ENCODE measurements at places on chromosomes 12 and 14.

- no peak for DNase-seq
These were observed 1.7 kb upstream of the JPH4 start for GRCh38 chr14:23580152-23580926.

DNA sequence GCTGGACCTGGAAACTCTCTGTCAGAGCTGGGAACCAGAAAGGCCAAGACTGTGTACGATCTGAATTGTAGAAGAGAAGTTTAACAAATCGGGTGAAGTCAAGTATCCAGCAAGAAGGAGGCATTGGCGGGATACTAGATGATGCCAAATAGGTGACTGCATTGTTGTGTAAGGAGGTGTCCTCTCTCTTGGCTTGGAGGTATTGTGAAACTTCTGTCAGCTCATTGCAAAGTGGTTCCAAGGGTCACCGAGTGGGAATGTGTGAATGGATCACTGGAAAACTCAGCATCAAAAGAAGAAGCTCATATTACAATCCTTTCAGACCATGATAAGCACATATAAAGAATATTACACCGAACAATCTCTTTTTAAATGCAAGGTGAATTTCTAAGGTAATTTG, 11.7 kb downstream of the NAV3 start:
- no peak for DNase-seq

GRCh38 chr12:55637467-55637866, 775 bp downstream of the OR10P1 start:
- DNase-seq: no peak

DNA sequence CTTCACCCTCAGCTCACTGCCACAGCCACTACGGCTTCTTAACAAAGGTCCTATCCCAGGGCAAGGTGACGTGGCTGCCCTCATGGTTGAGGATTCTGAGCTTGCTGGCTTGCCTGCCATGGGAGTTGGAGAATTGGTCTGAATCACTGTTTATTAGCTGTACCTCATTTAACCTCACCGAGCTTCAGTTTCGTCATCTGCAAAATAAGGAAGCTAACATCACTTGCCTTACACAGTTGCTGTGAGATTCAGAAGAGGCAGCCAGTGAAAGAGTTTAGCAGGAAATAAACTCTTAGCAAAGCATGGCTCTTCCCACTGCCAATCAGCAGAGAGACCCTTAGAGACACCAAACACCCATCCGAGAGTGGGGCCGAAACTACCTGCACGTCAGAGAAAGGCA, 90.1 kb upstream of the KCNA1 start:
- peak; percentile 73 for DNase-seq

DNA sequence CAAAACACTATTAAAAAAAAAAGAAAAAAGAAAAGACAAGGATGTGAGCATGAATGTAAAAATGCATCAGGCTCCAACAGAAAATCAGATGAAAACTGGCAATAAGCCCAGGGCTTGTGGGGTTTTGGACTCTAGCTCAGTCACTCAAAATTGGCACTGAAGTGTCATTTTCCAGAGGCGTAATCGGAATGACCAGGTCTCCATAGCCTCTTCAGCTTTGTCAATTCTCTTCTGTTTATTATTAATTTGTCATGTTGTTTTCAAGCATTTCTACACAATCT, 137.2 kb upstream of the TRHDE start:
- DNase-seq: no peak

DNA sequence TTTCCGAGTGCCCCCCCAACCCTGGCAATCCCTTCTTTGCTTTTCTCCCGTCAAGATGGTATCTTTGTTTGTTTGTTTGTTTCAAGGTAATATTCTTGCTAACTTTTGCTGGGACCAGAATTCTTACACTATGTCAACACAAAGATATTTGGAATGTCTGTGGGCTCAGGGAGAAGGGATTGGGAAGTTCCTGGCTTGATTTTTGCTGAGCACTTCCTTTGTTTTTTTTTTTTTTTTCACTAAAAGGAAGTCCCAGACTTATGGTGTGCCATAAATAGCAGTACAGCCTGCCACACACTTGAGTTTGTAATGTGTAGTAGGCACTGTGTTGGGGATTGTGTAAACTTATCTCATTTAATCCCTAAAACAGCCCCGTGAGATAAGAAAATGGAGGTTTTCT, 11.2 kb upstream of the RNU6-7 start:
- DNase-seq: no peak

GRCh38 chr12:113469224-113469948, 2.3 kb downstream of the LHX5 start:
- no peak for DNase-seq

DNA sequence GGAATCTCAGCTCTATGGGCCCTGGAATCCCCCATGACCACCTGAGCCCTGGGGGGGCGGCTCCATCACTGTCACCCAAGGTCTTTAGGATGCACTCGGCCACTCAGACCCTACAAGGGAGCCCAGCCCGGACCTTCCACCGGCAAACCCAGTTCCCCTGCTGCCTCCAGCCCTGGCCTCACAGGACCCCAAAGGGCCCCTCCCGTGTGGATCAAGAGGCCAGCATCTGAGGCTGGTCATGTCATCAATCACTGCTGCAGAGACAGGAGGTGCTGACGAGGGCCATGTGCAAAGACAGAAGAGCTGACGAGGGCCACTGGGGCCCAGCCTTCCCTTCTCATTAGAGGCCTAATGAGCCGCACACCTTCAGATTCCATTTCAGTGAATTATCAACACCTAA, 39.0 kb upstream of the SFSWAP start:
- DNase-seq: no peak

- no peak for DNase-seq
These were observed 4.7 kb upstream of the CDH24 start for GRCh38 chr14:23062002-23062401.

DNA sequence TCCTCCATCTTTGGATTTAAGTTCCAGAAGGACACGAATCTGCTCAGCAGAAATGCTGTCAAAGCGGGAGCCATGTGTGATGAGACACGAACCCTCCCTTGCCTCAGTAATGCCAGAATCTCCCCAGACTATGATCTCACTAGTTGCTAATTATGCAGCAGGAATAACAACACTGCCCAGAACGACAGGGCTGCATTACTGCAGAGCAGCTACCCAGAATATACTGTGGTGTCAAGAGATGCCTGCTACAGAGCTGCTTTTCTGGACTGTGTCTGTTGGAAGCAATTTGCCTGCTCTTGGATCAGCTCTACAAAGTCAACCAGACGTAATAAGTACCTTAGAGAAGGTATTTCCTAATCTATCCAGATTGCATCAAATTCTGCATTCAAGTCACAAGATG, 5.5 kb downstream of the CSRNP2 start:
- no peak for DNase-seq

DNA sequence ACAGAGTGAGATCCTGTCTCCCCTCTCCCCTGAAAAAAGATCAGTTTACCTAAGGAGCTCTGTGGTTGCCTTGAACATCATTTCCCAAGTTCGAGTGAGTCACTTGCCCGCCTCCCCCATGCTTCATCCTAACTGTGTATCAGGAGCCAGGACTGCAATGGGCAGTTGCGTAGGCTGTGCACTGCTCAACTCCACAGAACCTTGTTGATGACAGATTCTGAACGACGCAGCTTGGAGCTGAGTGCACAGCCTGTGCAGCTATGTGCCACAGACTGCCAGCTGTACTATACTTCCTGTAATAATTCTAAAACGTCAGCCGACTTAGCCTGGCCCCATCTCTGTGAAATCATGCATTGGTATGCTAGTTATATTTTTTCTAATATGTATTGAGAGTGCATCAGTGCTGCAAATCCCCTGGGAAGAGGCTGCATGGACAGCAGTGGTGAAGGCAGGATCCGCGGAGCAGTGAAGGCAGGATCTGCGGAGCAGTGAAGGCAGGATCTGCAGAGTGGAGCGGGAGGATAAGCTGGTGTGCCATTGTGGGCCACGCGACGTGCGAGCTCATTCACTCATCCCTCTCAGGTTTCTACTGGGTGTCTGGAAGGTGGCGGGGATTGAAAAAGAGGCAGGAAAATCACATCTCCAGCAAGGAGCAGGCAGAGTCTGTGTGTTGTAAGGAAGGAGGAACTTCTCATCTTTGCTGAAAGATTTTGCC, 80.8 kb downstream of the GALNT9 start:
- DNase-seq: peak; percentile 35

DNA sequence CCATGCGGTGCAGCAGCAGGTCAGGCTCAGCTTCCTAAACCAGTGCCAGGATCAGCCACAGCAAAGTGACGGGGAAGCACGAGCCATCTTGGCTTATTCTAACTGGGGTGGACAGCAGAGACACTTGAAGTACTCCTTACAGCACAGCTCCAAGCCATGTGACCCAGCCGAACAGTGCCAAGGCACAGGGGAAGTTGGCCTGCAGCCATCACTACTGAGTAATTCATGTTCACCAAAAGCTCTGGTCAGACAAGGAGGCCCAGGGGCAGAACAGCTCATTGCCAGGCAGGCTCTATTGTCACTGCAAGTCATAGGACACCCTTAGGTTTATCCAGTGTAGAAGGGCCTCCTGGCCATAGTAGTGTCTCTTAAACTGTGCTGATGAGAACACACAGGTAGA, 23.4 kb upstream of the SLC35F4 start:
- DNase-seq: no peak

DNA sequence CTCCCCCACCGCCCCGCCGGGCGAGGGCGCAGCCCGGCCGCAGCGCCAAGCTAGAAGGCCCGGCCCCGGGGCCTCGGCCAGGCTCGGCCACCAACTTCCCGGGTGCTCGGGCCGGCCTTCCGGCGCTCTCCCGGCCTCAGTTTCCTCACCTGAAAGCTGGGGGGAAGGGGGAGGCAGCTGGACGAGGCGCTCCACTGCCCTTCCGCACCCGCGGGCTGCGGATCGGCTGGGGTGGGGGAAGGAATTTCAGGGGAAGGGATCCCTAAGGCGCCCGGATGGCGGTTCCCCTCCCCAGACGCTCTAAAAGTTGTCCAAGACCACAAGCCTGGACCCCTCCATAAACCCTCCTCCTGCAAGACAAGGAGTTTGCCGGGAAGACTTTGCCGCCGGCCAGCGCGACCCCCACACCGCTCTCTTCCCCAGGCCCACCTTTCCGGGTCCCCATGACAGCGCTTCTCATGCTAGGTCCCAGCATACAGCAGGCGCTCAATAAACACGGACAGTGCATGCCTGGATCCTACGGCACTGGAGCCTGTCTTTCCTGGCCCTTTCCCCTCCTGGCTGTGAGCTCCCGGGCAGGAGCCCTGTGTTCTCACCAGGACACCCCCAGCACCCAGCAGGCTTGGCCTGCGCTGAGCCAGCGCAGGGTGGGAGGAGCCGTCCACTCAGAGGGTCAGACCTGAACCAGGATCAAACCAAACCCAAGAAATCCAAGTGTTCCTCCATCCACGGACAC, 18.1 kb downstream of the BEGAIN start:
- DNase-seq: no peak

- DNase-seq: no peak
These were observed 223.3 kb downstream of the CCDC91 start for GRCh38 chr12:28413460-28414109.

- no peak for DNase-seq
These were observed 18.9 kb downstream of the PPP1R13B start for GRCh38 chr14:103828315-103828967.

GRCh38 chr12:70876952-70877351, 43.6 kb downstream of the PTPRR start:
- no peak for DNase-seq

- DNase-seq: no peak
These were observed 17.2 kb upstream of the KIF26A start for GRCh38 chr14:104121142-104121541.

DNA sequence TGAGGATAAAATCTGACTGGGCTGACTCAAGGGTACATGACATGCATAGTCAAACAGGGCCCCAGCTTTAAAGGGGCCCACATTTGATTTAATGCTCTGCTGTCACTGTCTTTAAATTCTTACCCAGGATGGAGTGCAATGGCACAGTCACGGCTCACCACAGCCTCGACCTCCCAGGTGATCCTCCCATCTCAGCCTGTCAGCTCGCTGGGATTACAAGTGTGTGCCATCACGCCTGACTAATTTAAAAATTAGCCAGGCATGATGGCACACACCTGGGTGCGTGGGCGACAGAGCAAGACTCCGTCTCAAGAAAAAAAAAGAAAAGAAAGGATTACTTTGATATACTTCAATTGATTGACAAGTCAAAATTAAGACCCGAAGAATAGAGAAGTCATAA, 9.2 kb upstream of the PLBD1 start:
- DNase-seq: no peak

DNA sequence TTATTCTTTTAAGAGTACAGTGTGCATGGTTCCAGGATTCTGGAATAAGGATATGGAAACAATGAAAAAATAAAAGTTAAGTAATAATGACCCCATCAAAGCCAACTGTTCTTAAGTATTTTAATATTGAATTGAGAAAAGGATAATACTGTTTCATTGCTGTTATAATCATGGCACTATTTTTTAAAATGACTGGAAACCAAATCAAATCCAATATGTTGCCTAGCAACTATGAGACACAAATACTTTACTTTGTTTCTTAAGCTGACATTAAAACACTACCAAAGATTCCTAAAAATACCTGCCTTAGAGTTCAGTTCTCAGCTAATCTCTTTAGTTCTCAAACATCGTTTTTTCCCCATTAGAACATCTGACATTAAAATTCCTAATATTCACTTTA, 66.4 kb upstream of the OTOGL start:
- DNase-seq: no peak

GRCh38 chr12:72098622-72099021, 160.0 kb downstream of the TPH2 start:
- DNase-seq: no peak

DNA sequence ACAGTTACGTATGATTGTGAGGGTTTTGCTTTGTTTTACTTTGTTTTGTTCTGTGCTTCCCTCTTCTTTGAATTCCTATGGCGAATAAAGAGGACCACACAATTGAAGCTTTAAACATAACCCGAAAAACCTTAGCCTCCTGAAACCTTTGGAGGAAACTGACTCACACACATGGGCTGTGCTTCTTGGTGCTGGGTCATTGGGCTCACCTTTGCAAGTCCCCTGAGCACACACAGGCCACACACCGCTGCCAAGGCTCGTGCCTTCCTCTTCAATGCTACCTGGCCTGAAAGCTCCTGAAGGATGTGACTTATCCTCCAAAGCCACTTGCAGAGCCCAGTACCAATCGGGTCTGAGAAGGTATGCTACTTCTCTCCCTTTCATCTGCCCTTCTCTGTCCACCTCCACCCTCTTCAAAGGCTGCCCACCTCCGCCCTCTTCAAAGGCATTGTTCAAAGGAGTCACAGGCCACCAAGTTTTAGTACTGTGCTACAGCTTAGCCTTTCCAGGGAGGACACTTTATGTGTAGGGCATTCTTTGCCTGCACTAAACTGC, 114.6 kb downstream of the FOXN3 start:
- no peak for DNase-seq

DNA sequence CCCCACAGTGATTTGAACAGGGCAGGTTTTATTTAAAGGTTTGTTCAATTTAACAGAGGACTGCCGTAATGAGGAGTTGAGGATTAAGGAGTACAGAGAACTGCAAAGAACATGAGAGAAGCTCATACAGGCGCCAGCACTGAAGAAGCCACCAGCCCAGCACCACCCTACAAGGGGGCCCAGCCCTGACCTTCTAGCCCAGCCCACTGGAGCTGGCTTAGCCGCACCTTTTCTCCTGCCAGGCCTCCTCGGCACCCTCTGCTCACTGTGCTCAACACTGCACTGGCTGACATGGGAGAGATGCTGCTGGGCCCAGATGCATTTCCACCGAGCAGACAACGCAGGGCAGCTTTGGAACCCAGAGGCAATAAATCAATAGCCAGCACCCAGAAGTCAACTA, 36.5 kb upstream of the SFSWAP start:
- peak; percentile 19 for DNase-seq

Data from hematopoietic multipotent progenitor cell treated with erythropoietin and hydrocortisone succinate and interleukin-3 and kit ligand, for 4 days (in vitro differentiated cells).